Naive thymus-derived CD4-positive, alpha-beta T cell (primary cell): ENCODE measurements at places on chromosomes 16 and 17. TPM values are rescaled to one million over a fixed set of nuclear protein-coding genes. Genes with fewer than 3 reads are reported as not detected.

DNA sequence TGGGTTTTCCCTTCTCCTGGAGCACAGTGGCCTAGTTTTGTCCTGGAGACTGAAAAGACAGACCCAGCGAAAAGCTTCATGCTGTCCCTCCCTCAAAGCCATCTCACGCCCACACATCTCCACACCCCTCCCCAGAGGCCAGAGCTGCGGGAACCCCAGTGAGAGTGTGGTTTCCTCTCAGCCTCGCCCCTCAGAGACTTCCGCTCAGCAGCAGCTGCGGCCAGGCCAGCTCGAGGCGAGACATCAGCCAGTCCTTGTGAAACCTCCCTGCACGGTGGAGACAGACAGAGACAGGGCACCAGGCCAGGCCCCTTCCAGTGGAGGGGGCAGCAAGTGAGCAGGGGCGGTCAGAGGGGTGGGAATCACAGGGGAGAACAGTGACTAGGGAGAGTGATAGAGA is 77.0 kb upstream of the TNRC6C start:
- peak; percentile 41 for DNase-seq

DNA sequence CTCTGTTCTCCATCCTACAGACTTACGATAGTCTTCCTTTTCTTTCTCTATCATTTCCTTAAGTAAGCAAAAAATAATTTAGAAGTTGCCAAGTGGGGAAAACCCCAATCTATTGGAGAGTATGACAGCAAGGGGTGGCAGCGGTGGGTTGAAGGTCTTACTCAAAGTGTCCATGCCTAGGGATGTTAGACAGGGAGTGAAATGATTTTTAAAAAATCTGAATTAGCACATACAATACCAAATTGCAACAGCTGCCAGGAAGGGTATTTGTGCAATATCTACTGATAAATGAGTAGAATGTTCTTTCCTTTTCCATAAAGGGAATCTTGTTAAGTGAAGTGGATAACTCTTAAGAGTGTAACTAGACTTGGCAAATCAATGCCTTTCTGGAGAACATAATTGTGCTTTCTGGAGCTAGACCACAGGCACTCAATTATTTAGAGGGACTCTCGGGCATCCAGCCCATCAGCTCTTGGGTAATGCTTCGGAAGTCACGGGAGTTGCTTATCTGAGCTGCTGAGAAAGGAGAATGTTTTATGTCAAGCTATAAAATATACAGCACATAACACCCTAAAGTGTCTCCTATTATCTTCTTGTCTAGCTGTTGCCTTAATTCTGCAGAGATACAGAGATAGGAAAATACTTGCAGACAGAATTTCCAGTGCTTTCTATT is 151.5 kb downstream of the KCNJ2 start:
- DNase-seq = no peak

GRCh38 chr16:63283721-63284120 is 1247.5 kb upstream of the CDH8 start:
- no peak for DNase-seq

GRCh38 chr17:50498021-50498874 is 10.0 kb upstream of the MYCBPAP start:
- DNase-seq = no peak

DNA sequence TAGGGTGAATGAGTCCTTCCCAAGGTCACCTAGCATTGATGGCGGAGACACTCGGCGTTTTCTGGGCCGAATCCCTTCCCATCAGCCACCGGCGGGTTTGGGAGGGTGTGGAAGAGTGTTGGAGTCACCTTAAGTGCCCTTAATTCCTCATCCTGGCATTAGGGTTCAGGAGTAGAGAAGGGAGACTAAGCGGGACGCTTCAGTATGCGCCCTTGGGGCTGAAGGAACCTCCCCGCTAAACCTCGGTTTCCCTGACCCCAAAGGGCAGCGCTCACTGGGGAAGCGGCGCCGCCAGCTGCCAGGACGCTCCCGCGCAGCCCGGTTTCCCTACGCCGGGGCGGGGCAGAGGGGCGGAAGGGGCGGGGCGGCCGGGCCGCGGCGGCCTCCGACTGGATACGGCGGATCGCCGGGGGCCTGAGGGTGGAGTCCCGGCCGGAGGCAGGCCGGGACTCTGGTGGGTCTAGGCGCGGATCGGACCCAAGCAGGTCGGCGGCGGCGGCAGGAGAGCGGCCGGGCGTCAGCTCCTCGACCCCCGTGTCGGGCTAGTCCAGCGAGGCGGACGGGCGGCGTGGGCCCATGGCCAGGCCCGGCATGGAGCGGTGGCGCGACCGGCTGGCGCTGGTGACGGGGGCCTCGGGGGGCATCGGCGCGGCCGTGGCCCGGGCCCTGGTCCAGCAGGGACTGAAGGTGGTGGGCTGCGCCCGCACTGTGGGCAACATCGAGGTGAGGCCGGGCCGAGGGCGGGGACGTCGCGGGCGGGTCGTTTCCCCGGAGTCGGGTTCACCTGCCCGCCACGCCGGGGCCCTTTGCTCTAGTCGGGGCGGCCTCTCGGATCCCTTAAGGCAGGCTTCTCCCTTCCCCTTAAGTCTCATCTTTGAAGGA is at the start of gene DHRS11:
TSS of gene DHRS11 (plus strand) at position 446 of the 882 bp plus-strand sequence. CDS start at position 577, 131 bp downstream.
- DNase-seq = peak; percentile 54

- DNase-seq = no peak
These were observed 60.2 kb downstream of the TEX2 start for GRCh38 chr17:64202683-64203344.

- no peak for DNase-seq
These were observed 13.2 kb upstream of the NKD1 start for GRCh38 chr16:50534958-50535357.

DNA sequence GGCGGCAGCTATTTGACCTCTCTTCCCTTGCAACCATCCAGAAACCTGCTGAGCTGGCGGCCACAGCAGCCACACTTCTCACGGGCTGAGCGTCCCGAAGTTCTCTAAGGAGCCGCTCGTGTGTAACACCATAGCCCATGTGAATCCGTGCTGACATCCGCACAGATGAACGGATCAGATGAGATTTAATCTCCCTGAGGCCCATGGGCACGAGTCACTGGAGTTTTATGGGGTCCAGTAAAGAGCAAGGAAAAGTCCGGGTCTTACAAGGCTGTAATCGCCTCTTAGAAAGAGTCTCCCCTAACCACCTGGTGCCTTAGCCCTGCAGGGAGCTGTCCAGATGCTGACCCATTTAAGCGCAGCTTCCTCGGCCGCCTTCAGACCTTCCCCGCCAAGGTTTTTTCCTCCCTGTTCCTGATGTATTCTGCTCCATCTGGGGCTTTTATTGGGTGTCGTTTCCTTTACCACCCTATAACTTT is 5.5 kb upstream of the CACNG5 start:
- no peak for DNase-seq

GRCh38 chr17:12463102-12463501 is 202.6 kb upstream of the MYOCD start:
- no peak for DNase-seq

GRCh38 chr16:70480127-70481105 is 26.0 kb downstream of the FCSK start:
- no peak for DNase-seq

DNA sequence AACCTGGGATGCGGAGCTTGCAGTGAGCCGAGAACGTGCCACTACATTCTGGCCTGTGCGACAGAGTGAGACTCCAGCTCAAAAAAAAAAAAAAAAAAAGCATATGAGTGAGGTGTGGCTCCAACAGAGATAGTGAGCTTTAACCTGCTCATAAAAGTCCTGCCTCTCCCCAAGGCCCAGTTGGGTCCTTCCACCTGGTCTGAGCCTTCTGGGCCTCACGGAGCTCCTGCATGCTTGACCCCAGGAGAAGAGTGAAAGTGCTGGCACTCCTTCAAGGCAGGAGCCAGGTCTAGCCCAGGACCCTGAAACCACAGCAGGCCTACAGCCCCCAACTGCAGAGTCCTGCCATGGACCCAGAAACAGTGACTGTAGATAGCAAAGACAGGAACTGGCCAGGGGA is 17.7 kb downstream of the HSD11B2 start:
- no peak for DNase-seq

- no peak for DNase-seq
These were observed 655 bp downstream of the HIRIP3 start for GRCh38 chr16:29994600-29995323.

DNA sequence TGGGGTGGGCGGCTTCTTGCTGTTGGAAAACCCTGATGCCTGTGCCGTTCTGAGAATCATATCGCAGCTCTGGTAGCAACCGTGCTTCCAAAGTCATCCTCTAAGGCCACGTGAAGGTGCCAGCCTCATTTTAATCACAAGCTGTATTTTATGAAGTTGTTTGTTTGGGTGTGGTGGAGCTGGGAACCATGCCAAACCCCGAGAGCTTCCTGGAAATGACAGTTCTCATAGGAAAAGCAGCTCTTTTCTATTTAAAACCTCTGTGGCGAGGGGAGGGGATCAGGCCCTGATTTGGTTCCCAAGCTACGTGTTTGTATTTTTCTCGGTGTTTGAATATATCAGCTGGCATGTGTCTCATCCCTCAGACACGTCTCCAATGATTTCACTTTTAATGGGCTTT is 21.7 kb downstream of the KNOP1 start:
- peak; percentile 75 for DNase-seq

GRCh38 chr16:17365591-17366298 is 105.0 kb downstream of the XYLT1 start:
- no peak for DNase-seq

- DNase-seq = no peak
These were observed 1.2 kb downstream of the NAGLU start for GRCh38 chr17:42537156-42537805.

DNA sequence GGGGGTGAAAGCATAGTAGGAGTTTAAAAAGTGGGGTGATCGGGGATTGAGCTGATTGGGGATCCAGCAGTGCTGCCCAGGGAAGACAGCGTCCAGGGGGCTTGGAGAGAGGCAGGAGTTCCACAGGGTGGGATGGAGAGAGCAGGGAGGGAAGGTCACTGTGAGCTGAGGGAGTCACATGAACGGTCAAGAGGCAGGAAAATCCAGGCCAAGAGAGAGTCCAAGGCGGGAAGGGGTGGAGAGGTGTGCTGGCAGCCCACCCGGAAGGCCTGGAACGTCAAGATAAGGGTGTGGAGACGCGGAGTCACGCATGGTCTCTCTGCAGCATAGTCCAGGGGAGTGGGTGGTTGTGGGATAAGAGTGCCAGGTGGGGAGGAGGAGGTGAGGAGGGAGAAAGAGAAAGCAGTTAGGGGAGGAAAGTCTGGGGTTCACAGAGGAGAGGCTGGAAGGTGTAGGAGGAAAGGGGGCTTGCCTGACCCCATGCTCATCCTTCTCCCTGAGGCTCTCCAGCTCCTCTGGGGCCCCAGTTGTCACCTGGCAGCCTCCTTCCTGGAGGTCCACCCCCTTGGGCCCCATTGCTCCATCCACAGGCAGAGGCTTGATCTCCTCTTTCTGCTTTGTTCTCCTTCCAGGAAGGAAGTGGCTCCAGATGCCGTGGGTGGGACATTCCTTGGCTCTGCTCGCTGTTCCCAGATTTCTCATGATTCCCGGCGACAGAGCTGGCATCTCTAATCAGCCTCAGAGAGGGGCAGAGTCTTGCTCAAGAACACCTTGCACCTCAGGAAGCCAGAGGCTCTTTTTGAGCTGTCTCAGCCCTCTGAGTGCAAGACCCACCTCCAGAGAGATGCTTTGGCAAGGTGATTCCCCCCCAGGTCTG is 28.7 kb downstream of the CCR7 start:
- peak; percentile 7 for DNase-seq

GRCh38 chr17:33085256-33085655 is 93.6 kb downstream of the SPACA3 start:
- no peak for DNase-seq

DNA sequence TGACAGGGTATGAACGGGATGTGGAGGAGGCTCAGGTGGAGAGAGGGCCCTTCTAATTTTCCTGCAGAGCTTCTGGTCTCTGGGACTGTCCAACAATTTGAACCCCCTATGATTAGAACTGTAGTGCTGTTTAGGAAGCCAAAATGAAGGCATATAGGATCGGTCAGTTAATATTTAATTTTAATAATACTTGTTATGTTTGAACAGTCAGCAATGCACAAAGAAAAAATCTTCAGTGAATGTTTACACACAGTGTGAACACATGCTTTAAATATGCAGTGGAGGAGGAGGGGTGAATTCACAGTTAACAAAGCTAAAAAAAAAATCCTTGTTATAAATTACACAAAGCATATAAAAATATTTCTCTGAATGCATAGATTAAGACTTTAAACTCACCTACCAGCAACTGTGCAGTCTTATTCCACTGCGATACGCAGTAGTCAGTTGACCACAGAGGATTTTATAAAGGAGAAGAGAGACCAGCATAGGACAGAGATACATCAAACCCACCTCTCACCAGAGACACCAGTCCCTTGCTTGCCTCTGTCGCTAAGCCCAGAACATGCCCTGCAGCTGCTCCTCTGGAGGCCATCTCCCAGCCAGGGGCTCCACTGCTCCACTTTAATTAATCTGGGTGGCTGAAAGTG is 14.6 kb downstream of the ANKRD40 start:
- DNase-seq = no peak

DNA sequence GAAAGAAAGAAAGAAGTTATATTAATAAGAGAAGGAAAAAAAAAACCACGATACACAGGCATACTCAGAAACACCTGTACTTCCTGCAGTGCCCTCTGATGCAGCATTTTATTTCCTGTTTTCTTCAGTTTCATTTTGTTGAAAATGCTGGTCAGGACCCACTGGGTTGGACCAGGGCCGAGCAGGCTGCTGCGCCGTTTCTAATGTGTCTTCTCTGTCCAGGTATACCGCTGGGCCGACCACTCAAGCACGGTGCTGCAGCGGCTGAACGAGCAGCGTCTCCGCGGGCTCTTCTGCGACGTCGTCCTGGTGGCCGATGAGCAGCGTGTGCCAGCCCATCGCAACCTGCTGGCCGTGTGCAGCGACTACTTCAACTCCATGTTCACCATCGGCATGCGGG is 8.3 kb downstream of the KLHL36 start:
- DNase-seq = no peak

- DNase-seq = no peak
These were observed 21.3 kb upstream of the HEXD start for GRCh38 chr17:82396601-82397435.

- DNase-seq = no peak
These were observed 415.4 kb downstream of the SLC39A11 start for GRCh38 chr17:72677108-72677507.

DNA sequence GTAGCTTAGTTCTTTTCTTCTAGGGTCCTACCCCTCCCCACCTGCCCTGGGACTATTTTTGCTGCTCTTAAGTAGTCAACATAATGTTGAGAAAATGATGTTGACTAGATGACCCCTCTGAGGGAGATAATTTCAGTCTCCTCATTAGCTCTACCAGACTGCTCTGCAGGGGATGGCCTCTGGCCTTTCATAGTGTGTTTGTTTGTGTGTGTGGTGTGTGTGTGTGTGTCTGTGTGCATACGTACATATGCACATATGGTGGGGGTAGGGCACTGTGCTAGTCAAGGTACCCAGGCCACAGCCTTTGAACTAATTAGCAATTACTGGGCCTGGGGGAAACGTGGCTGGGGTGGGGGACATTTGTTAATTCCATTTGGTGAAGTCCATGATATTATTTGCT is 254.0 kb downstream of the SHISA9 start:
- no peak for DNase-seq

Gene E2F4
- polyA plus RNA-seq = 59.4 TPM

Gene KLHL10
- not detected for polyA plus RNA-seq

Gene SERPINF2
- not detected for polyA plus RNA-seq

Gene ARL5C
- polyA plus RNA-seq = not detected

Gene TBX2
- not detected for polyA plus RNA-seq

Gene DHRS7C
- not detected for polyA plus RNA-seq

Gene ODAD4
- 0.10 TPM for polyA plus RNA-seq

Gene SLC12A3
- not detected for polyA plus RNA-seq

Gene PRSS27
- polyA plus RNA-seq = not detected

Gene CCL16
- not detected for polyA plus RNA-seq

Gene FBXW10B
- not detected for polyA plus RNA-seq

Gene RCVRN
- polyA plus RNA-seq = not detected

Gene SHCBP1
- polyA plus RNA-seq = not detected
